Kasumi-1 (cell line): ENCODE measurements at places on chromosomes 11 and 22.

GRCh38 chr11:2737226-2737590, 37.4 kb upstream of the KCNQ1OT1 start:
- DNase-seq, result no peak

GRCh38 chr11:16605389-16605893, 133.0 kb upstream of the C11orf58 start:
- DNase-seq, result no peak

- DNase-seq, result peak; percentile 60
These were observed 267.6 kb upstream of the TENM4 start for GRCh38 chr11:79708319-79708932.

DNA sequence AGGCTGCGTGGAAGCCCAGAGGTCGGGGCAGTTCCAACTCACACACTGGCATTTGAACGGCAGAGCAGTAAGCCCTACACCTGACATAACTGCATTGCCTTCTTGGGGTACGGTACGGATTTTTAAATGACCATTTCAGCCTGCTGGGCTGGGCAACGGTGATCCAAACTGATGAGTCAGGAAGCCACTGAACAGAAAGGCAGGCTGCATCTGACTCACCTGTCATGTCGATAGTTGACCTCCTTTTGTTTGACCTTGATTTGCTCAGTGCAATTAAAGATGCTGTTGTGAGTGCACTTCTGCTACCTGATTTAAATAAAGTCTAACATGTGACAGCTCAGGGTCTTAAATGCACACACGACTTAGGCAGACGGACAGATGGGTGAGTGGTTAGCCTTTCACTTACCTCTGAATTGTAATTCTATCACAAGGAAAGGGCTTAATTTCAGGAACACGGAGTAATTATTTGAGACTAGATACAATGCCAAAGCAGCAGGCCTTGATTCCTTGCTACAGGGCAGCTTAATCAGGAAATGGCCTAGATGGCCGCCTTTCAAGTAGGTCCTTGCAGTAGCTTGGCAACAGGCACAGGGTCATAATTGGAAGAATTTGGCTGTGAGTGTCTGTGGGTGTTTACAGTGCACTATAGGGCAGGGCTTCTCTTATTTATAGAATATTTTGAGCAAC, 52.2 kb downstream of the BMAL1 start:
- no peak for DNase-seq

DNA sequence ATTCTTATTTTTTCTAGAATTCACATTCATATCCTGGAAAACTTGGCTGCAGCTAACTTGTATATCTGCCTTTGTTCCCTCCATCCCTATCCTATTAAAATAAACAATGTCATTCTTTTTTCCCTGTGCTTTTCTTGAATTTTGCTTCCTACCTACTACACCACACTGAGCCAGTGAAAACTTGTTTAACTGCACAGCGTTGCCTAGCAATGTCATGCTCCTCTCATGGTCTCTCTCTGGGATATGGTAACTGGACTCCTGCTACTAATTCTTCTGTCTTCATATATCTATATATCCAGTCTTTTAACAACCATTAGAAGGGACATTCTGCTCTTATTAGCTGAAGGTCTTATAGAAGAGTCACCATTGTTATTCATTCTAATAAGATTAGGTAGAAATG, 434.4 kb downstream of the METTL15 start:
- DNase-seq, result no peak

DNA sequence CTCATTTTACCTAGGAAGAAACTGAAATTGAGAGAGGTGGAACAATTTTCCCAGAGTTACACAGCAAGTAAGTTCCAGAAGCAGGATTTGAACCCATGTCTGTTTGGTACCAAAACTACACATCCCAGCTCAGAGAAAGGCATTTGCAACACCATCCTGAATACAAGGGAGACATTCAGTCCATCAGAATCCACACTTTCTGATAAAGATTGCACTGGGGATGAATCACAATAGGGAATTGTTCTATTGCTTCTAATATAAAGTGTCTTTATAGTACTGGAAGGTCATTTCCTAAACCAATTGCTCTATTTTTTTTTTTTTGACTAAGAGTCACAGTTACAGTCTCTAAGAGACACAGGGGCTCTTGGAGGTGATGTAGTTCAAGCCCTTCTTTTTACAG, 208.1 kb upstream of the CADM1 start:
- no peak for DNase-seq

DNA sequence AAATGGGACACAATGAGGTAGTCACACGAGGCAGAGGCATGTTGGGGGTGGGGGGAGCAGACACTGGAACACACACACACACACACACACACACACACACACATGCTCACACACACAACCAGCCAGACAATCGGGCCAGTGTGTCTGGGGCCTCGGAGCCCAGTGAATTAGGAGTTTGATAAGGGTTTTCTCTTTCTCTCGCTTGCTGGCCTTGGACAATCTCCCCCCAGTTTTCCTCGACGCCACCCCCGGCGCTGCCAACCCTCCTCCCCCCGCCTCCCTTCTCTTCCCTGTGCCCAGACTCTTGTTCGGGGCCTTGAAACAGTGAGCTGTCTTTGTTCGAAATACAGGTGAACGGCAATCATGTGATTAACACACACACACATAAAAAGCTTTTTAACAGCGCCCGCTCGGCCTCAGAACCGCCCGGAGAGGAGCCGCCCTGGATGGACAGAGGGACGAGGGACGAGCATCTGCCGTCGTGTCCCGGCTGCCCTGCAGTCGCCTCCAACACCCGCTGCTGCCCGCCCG, 1.5 kb upstream of the SOX10 start:
- no peak for DNase-seq

DNA sequence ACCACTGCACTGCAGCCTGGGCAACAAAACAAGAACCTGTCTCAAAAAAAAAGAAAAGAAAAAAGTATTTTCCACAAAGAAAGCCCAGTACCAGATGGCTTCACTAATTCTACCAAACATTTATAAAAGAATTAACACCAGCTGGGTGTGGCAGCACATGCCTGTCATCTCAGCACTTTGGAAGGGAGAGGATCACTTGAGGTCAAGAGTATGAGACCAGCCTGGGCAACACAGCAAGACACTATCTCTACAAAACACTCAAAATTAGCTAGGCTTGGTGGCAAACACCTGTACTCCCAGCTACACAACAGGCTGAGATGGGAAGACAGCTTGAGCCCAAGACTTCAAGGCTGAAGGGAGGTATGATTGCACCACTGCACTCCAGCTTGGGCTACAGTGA, 20.1 kb downstream of the RSF1 start:
- DNase-seq, result no peak
